CD4-positive, alpha-beta T cell treated with Interleukin-2 at 100 ng/mL for 4 hours (primary cell): ENCODE measurements at places on chromosomes 7 and 10.

GRCh38 chr10:61792097-61792716 is 109.3 kb upstream of the ARID5B start:
- no peak for DNase-seq

DNA sequence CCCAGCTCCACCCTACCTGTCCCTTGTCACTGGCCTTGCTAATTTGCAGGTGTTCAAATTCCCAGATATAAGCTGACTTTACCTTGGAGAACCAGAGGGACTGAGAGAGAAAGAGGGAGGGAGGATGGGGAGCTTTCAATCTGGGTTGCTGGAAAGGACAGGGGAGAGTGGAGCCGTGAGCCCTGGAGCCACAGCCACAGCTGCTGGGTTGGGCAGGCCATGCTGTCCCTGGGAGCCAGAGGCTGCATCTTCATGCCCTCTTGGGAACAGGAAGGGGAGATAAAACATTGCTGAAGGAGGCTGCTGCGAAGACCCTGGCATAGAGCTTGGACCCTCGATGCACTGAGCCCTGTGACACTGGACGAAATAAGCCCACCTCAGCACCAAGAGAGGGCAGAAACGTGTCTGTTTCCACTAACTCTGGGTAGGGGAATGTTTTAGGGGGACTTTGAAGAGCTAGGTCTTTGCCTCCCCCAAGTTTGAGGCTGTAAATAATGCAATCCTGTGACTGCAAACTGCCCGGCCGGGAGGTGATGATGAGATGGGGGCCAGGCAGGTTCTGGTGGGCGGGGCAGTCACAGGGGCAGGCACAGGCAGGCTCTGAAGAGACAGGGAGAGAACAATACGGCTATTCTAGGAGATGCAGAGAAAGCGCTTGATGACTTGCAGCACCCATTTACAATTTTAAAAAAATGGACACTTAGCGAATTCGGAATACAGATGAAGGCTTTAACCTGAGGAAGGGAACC is 5.8 kb upstream of the JAKMIP3 start:
- no peak for DNase-seq

GRCh38 chr7:114718861-114719260 is 203.0 kb upstream of the MDFIC start:
- no peak for DNase-seq

DNA sequence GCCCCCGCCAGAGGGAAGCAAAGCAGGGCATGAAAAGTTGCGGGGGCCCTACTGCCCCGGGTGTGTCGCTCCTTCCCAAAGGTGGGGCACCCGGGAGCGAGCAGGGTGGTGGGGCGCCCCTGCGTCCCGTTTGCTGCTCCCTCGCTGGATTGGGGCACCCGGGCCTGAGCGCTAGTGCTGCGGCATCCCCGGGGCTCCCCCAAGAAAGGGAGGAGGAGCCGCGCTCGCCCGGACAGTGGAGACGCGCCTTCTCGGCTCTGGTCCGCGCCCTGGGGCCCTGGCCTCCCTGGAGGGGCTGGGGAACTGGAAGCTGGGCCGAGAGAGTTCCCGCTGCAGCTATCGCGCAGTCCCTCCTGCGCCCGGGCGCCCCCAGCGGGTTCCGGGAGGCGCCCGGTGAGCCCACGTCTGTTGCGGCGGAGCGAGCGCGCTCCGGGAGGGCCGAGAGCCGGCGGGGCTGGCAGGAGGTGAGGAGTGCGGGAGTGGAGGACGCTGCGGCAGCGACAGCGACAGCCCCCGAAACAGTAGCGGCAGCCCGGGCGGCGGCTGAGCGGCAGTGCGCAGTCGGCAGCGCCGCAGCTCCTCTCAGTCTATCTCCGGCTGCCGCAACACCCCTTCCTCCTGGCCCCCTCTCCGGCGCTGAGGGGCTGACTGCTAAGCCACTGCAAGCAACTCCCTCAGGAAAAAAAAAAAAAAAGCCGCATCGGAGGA is 504 bp upstream of the BMPER start:
- no peak for DNase-seq

DNA sequence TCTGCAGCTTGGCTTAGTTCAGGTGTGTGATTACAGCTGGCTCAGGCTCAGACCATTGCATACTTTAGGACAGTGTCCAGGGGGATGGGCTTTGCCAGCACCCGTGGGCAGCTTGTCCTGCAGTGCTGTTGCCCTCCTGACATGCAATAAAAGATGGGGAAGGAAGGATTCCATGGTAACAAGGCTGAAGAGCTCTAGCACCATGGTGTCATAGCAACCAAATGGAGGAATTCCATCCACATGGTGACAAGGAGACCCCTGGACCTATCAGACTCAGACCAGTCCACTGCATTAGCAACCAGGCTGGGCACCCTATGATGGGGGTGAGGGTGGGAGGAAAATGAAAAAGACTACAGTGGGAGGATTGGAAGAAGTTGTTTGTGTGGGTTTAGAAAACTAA is 49.9 kb downstream of the SORCS3 start:
- no peak for DNase-seq

- peak; percentile 70 for DNase-seq
Observed at GRCh38 chr7:150451833-150452461, 1.5 kb downstream of the GIMAP8 start.
